DMS153 (cell line): ENCODE measurements at places on chromosomes 6 and 20.

GRCh38 chr6:108687921-108688320 lies 127.2 kb downstream of the FOXO3 start:
- no peak for DNase-seq

DNA sequence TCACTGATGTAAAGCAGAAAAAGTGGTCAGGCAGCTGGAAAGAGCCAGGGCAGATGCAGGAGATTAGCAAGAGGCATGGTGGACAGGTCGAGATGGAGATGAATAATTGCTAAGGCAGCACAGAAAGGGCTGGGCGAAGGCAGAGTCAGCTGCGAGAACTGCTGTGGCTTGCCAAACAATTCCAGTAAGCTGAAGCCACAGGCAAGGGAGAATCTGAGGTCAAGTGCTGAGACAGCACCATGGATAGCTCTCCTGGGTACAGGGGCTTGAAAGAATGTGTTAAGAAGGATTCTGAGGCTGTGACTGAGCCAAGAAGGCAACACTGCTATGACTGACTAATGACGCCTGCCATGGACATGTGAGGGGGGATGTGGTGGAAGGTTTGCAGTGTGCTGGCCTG lies 220.8 kb upstream of the FOXA2 start:
- no peak for DNase-seq

- DNase-seq, result no peak
These were observed 10.7 kb downstream of the ZFAND3 start for GRCh38 chr6:37830225-37830624.

- no peak for DNase-seq
These were observed 24.0 kb downstream of the C6orf132 start for GRCh38 chr6:42118162-42119001.

DNA sequence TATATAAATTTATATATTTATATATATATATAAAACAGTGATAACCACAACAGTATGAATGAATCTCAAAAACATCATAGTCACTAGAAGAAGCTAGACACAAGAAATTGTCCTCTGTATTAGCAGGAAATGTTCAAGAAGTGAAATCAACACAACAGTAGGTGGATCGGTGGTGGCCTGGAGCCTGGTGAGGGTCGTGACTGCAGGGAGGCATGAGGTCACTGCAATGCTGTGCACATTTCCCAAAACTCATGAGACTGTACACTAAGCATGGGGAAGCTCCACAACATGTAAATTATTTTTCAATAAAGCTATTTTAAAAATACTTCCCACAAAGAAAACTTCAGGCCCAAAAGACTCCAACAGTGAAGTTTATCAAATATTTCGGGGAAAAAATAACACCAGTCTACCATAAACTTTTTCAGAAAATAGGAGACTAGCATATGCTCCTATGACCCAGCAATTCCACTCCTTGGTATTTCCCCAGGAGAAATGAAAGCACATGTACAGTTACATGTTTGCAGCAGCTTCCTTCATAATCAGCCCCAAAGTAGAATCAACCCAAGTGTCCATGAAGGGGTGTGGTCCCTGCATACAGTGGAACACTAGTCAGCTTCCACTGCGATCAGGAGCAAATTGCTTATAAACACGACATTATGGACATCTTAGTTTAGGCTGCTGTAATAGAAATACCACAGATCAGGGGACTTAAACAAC lies 144.2 kb downstream of the TBXT start:
- DNase-seq, result no peak

DNA sequence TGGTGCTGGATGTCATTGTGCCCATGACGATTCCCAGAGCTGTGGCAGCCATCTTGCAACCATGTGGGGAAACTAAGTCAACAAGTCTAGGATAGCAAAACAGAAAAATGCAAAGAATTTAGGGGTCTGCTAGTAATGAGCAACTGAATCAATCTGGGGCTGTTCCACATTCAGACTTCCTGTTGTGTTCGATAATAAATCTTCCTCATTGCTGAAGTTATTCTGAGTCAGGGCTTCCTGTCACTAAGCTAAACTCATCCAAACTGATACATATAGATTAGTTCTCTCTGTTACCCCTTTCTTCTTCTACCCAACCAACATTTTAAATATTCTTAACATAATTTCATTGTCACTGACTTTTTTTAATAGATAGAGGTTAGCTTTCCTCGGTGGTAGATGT lies 205.9 kb downstream of the HACE1 start:
- no peak for DNase-seq

DNA sequence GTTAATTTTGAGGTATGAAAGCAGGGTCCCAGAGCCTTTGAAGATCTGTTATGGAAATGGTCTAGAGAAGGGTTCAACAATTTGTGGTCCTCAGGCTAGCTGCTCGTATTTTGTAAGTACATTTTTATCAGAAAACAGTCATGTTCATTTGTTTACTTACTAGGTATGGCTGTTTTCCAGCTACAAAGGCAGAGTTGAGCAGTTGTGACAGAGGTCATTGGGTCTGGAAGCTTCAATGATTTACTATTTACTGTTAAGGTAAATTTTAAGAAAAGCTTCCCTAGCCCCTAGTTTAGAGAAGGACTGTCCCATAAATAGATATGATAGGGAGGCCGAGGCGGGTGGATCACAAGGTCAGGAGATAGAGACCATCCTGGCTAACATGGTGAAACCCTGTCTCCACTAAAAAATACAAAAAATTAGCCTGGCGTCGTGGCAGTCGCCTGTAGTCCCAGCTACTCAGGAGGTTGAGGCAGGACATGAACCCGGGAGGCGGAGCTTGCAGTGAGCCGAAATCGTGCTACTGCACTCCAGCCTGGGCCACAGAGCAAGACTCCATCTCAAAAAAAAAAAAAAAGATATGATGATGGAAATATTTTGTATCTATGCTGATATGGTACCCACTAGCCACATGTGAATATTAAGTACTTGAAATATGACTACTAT lies 538.4 kb upstream of the CITED2 start:
- DNase-seq, result no peak

- DNase-seq, result no peak
These were observed 19.2 kb downstream of the BLTP3A start for GRCh38 chr6:34810936-34811632.

DNA sequence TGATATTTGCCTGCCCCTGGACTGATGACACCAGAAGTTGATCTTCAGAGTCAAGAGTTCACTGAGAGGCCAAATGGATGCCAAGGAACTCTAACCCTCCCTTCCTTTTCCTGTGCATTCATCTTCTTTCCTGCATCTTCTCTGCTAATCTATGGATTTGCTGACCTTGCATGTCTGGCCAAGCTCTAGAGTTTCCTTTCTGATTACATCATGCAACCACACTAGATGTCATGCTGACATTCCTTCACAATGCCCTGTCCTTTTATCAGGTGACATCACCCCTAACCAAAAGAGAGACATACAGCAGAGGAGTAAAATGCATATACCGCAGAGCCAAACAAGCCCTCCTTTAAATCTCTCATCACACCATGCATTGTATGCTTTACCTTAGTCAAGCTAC lies 487.6 kb downstream of the TFAP2A start:
- no peak for DNase-seq

DNA sequence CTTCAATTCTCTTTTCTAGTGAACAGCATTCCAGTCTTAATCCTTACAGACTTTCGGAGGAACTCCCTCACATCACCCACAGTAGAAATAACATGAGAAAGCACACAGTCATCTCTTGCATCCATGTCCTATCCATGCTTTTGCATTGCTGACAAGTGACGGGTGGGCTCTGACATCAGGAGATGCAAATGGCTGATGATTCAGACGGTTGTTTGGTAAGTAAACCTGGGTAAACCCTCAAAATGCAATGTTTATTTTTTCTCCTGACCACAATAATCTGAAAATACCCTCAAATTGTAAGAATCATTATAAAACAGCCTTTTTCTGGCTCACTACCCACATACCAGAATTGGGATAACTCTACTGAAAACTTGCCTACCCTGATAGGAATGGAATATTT lies 792.0 kb downstream of the MAFB start:
- DNase-seq, result no peak

DNA sequence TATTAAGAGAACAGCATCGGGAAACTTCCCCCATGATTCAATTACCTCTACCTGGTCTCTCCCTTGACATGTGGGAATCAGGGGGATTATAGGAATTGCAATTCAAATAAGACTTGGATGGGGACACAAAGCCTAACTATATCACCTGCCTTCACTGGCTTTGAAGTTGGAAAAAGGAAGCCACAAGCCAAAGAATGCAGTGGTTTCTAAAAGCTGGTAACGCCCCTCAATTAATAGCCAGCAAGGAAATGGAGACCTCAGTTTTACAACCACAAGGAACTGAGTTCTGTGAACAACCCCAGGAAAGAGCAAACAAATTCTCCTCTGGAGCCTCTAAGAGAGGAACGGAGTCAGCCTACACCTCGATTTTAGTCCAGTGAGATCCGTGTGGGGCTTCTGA lies 244.1 kb downstream of the TFAP2A start:
- DNase-seq, result no peak

GRCh38 chr6:7684843-7685242 lies 41.1 kb upstream of the BMP6 start:
- peak; percentile 61 for DNase-seq

DNA sequence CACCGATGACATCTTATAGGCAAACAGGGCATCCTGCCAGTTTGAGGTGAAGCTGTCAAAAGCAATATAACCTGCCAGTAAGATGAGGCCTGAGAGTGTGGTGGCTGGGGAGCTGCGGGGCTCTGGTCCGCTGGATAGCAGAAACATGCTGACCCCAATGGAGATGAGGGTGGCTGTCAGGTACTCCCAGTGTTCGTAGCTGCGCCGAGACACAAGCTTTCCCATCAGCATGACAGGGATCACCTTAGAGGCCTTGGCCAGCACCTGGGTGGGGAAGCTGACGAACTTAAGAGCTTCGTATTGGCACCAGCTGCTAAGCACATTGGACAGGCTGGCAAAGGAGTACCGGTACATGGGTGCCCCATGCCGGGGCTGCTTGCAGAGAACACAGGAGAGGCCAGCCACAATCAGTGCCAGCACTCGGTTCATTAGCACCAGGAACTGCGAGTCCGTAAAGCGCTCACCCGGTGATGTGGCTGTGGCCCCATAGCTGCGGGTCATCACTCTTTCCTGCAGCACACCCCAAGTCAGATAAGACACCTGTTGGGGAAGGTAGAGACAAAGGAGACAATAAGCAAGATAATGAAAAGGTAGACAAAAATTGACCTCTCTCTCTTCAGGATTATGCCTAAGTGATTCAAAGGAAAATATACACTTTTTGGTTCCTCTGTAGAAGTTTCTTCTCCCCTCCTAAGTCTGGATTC lies 2.1 kb downstream of the SLC35B2 start:
- no peak for DNase-seq

DNA sequence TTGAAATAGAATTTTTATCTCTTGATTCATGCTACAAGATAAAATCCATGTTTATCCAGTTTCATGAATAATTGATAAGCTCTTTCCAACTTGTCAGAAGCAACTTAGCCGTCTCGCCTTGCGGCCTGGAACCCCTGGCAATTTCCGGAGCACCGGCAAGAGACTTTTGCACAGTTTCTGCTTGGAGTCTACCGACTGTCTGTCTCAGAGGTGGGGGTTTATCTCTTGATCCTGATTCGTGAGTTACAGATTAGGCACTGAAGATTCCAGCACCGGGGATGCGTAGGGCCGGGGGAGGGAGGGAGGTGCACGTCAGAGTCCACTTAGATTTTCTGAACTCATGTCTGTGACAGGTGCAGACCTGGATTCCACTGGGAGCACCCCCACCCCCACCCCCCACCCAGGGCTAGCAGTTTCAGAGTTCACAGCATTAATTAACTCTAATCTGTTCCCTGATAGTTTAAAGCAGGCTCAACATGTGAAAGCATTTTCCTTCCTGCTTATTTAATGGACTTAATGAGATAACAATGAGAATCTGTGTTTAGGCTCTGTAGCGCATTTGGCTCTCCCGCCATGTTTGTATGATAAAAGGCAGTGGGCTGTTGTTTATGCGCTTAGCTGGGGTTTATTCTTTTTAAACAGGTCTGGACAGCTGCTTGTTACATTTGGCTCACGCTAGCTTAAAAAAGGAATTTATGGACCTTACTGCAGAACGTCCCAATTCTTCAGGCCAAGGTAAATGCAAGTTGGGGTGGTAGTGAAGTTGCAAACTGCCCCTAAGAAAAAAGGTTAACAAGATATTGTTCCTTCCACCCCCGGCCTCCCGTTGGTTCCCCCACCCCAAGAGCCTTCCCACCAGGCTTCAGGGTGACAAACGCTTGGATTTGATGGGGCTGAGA lies 8.1 kb upstream of the APCDD1L start:
- no peak for DNase-seq

DNA sequence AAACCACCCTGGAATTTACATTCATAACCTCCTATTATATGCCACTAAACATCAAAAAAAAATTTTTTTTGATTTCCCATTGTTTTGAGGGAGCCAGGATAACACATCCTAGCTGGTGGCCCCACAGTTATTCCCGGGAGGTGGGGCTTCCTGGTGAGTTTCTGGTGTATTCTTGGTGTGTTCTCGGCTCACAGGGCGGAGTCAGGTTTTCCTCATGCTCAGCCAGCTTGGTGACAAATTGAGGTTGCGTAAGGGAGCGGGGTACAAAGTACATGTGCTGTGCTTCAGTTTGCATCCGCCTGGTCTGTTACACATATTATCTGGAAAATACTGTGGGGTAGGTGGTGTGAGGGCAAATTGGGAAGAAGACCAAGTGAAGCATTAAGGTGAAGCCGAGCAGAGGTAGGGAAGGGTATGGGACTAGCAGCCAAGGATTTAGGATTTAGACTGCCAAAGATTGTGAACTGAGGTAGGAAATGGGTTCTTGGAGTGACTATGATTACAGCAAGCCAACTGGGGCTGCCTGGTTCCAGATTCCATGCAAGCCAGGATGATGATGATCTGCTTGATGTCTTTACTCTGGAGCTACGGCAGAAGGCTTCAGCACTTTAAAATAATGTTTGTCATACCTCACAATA lies 46.2 kb upstream of the EEF1A1 start:
- DNase-seq, result no peak

DNA sequence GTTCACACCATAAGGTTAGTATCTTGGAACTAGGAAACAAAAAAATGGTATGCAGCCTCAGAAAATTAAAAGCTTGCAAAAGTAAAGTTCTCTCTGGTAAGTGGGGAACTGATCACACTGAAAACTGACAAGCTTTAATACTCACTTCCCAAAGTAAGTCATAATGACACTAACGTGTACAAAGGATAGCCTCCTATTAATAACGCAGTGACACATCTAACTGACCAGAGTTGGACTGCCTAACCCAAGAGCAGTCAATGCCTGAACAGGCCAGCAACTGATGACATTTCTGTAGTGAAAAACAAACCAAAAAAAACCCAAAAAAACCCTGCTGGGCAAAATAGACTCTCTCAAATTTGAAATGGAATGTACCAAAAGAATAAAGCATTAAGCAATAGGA lies 30.7 kb downstream of the CHD6 start:
- no peak for DNase-seq

GRCh38 chr6:125101128-125101527 lies 52.4 kb upstream of the TPD52L1 start:
- no peak for DNase-seq

GRCh38 chr6:130200020-130200419 lies 22.7 kb downstream of the SAMD3 start:
- DNase-seq, result no peak
